Placental pericyte (primary cell): ENCODE measurements at places on chromosomes 1 and 21. TPM values are rescaled to one million over a fixed set of nuclear protein-coding genes. Genes with fewer than 3 reads are reported as not detected.

ACTA1 gene
- total RNA-seq, result not detected in 2 replicates

ADCY10 gene
- total RNA-seq, result under 0.01 and 0.22 TPM in 2 replicates

TAL1 gene
- total RNA-seq, result under 0.01 TPM in 1 of 2 replicates, not detected in the other

KIF17 gene
- 1.6 and 2.6 TPM in 2 replicates for total RNA-seq

LGR6 gene
- total RNA-seq, result under 0.01 TPM in 1 of 2 replicates, not detected in the other

LYPD8 gene
- 0.14 TPM in 1 of 2 replicates, not detected in the other for total RNA-seq

SLC45A1 gene
- total RNA-seq, result 1.8 and 1.9 TPM in 2 replicates

PBX1 gene
- 36.5 and 70.7 TPM in 2 replicates for total RNA-seq

CD1E gene
- total RNA-seq, result not detected in 2 replicates

F3 gene
- 338 and 346 TPM in 2 replicates for total RNA-seq

PROK1 gene
- not detected in 2 replicates for total RNA-seq

C1orf185 gene
- not detected in 2 replicates for total RNA-seq

TNFSF4 gene
- 7.4 and 9.3 TPM in 2 replicates for total RNA-seq

DLGAP3 gene
- total RNA-seq, result not detected in 2 replicates

CCDC27 gene
- total RNA-seq, result not detected in 2 replicates

IL6R gene
- 3.6 and 3.7 TPM in 2 replicates for total RNA-seq

ARTN gene
- total RNA-seq, result 0.14 TPM in 1 of 2 replicates, not detected in the other

PLA2G2F gene
- not detected in 2 replicates for total RNA-seq

RGS13 gene
- not detected in 2 replicates for total RNA-seq

CYP4A22 gene
- total RNA-seq, result not detected in 2 replicates

PLPPR4 gene
- total RNA-seq, result under 0.01 and 4.6 TPM in 2 replicates

RAVER2 gene
- total RNA-seq, result 3.9 and 4.7 TPM in 2 replicates

MPL gene
- 0.86 TPM in 1 of 2 replicates, not detected in the other for total RNA-seq

GREM2 gene
- total RNA-seq, result 2.0 and 8.4 TPM in 2 replicates

NHLH1 gene
- total RNA-seq, result under 0.01 and 0.14 TPM in 2 replicates

GPR25 gene
- total RNA-seq, result not detected in 2 replicates

CD52 gene
- total RNA-seq, result not detected in 2 replicates

PYCR2 gene
- total RNA-seq, result 39.6 and 47.4 TPM in 2 replicates

ITGB2 gene
- total RNA-seq, result 0.14 TPM in 1 of 2 replicates, not detected in the other
